ENCODE measurements at places on chromosomes 3 and 15.

DNA sequence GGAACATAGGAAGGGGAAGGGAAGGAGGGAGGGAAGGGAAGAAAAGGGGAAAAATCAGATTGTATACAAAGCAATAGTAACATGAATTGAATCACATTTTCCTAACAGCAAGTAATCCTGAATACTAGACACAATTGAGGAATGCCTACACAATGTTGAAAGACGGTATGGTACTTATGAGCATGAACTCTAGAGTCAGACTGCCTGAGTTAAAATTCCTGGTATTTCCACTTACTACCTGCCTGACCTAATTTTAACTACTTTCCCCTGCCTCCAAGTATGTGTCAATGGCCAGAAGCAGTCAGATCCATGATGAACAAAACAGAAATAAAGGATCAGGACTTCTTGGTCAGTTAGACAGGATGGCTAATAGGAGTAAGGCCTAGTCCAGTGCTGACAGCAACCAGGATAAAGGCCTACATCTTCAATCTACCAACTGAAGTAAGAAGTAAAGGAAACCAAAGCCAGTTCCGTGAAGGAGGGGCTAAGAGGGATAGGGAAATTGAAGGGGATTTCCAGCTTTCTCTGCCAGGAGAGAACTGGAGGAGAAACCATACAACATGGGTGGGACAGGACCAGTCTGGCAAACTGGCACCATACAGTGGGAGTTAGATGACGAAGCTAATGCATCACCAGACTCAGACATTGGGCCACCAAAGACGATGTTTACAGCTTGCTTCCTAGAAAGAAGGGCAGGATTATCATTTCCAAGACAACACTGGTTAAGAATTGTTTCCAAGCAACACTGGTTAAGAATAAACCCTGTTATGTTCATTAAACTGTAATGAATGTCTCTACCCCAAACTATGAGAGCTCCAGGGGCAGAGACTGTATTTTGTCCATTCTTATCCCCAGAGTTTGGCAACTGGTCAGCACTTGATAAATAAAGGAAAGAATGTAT, 151.6 kb upstream of the UBE2E2 start:
- no peak for DNase-seq

GRCh38 chr3:165439765-165440164, 243.6 kb upstream of the SLITRK3 start:
- DNase-seq: no peak

GRCh38 chr3:10378742-10379141, 57.8 kb upstream of the SEC13 start:
- no peak for DNase-seq

DNA sequence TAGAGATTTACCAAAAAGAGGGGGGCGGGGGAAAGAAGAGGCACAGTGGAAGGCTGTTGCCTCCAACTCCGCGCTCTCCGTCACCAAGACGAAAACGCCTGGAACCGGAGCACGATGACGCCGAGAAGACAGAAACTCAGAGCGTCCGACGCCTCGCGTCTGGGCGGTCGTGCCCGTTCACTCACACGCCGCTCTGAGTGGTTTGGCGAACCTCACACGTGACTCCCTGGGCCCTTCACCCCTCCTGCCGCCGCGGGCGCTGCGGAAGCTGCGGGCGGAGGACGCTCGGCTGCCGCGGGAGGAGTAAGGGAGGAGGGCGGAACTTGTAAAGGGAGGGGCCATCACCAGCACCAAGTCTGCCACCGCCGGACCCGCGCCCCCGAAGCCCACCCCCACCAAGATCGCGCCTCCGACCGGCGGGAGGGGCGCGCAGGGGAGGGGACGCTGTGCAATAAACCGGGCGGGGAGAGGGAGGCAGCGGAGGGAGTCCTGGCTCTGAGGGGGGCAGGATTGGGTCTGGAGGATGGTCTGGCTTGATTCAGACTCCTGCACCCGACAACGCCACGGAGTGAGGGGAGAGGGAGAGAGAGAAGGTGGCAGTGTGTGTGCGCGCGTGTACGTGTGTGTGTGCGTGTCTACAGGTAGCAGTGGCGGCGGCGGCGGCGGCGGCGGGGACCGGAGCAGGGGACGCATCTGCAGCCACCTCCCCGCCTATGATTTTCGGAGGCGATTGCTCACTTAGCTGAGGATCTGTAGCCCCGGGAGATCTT, 1.9 kb upstream of the NLGN1 start:
- DNase-seq: peak; percentile 47

DNA sequence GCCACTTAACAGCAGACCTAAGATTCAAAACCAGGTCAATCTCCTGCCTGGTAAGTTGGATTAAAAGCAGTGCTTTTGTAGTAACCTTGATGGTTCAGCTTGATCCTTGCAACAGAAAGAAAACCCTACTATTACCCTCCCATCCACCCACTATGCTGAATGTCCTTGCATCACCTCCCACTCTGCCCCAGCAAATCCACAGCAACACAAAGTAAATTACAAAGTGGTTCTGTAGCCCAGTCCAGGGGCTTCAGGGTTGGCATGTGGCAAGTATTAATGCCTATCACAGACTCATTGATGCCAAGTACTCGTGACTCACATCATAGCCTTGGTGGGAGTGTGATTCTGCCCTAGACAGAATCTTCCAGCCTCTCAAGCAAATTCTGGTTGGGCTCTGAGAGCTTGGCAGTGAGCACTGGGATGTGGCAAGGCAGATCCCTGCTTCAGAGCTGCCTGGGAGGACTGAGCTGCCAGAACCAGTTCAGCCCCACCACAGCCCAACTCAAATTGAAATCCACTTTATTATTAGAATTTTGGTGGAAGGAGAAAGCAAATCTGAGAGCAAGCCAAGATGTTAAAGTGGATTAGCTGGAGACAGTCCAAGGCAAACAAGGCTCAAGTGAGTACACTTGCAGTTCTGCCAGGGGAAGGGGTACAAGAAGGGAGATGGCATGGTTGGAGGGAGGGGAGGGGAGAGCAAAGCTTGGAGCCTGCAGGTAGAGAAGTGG, 225.8 kb upstream of the UMPS start:
- no peak for DNase-seq

GRCh38 chr3:101943029-101943428, 93.7 kb downstream of the NFKBIZ start:
- no peak for DNase-seq

- no peak for DNase-seq
Measured at GRCh38 chr15:39285663-39286062, 295.2 kb upstream of the THBS1 start.

Data from stimulated activated CD8-positive, alpha-beta memory T cell treated with anti-CD3 and anti-CD28 coated beads, Interleukin-7, amount 100 ng/mL, for 48 hours (primary cell).